ENCODE measurements at places on chromosomes 1 and 21.

- DNase-seq: no peak
- H3K4me3 ChIP-seq: no peak overlapping the region
- H3K27ac ChIP-seq: no peak overlapping the region
Measured at GRCh38 chr1:113763661-113764060, 4.4 kb upstream of the PHTF1 start.

DNA sequence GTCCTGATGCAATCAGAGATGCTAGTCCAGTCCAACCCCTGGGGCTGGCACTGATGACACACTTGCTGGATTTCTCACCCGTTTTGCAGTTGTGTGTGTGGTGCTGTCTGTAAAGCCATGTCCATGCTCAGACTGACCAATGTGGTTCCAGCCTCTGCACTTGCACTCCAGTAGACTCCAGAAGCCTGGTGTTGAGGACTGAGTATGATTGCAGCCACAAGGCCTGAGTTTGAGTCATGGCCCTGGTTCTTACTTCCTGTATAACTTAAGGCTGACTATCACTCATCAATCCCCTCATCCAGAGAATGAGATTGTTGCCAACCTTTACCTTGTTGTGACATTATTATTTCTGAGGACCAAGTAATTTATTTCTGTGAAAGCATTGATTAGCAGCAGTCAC lies 34.8 kb upstream of the IKBKE start:
- H3K4me1 ChIP-seq: no peaks in the 10 kb centered on the region
- H3K36me3 ChIP-seq: peaks cover 74% of the 10 kb centered on the region
- no peak overlapping the region for H3K27ac ChIP-seq
- H3K4me3 ChIP-seq: no peak overlapping the region
- no peaks in the 10 kb centered on the region for H3K27me3 ChIP-seq
- no peak for DNase-seq

GRCh38 chr1:89356658-89357400 lies 7.0 kb upstream of the GBP6 start:
- H3K4me1 ChIP-seq: peaks cover 4% of the 10 kb centered on the region
- peaks cover 4% of the 10 kb centered on the region for H3K27me3 ChIP-seq
- H3K27ac ChIP-seq: no peak overlapping the region

GRCh38 chr1:8427986-8428385 lies 110.1 kb downstream of the SLC45A1 start:
- H3K4me1 ChIP-seq: peaks cover 23% of the 10 kb centered on the region
- no peak for DNase-seq
- no peak overlapping the region for H3K4me3 ChIP-seq
- no peaks in the 10 kb centered on the region for H3K27me3 ChIP-seq
- H3K27ac ChIP-seq: no peak overlapping the region

DNA sequence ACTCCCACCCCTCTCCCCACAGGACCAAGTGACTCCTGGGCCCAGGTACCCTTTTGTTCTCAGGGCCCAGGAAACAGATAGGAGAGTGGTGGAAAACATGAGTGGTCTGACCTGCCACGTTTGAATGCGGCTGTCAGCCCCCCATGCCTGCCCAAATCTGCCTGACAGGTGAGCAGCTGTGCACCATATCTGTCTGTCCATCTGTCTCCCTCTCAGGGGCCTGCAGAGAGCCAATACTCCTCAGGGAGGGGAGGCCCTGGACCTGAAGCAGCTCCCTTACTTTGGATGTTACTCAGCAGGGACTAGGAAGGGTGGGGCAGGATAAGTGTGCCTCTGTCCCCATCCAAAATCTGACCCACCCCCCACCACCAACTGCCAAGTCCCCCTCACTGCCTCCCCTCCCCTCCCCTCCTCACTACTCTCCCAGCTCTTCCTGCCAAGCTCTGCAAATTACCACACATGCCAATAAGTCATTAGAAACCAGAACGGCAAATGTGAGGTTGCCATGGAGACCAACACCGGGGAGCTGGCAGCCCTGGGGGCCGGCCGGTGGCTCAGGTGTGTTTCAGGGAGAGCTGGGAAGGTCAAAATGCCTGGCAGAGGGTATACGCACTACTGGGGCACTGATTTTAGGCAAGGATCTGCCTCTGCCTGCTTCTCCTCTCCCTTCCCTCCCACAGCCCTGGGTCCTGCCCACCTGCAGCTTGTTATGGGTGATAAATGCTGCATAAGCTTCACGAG lies 11.5 kb downstream of the LRRN2 start:
- no peak for DNase-seq
- no peak overlapping the region for H3K27ac ChIP-seq
- H3K27me3 ChIP-seq: peaks cover 20% of the 10 kb centered on the region
- peaks cover 6% of the 10 kb centered on the region for H3K4me1 ChIP-seq
- no peak overlapping the region for H3K4me3 ChIP-seq

DNA sequence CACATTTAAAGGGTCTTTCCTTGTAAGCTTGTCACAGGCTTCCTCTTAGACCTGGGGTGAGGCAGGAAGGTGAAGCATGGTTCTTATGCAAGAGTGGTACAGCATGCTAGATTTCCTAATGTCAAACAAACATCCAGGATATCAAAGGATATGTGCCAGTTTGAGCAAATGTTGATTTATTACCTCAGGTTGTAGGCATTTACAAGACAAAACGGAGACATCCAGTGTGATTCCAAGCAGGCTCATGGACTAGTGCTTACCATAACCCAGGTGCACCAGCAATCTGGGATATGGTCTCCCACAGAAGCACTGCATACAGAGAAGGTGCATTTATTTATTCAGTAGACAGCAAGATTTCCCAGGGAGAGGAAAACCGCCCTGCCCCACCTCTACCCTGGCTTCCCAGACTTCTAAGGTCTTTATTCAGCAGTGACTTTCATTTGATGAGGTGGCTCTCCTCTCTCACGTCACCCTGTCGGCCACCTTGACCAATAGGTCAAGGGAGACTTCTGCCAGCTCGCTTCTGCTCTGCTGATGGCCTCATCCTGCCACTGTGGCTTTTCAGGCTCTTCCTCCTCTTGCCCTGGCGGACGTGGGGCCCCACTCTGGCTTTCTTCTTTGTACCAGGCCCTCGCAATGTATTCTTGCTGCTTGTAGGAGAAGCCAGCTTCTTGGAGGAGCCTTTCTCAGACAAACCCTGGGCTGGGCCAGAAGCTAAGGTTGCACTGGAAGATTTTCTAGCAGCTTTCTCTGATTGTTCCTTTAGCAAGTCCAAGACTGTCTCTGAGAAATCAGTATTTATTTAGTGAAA lies 25.6 kb downstream of the HHIPL2 start:
- DNase-seq: no peak
- no peak overlapping the region for H3K27ac ChIP-seq
- no peak overlapping the region for H3K4me3 ChIP-seq
- H3K4me1 ChIP-seq: peaks cover 6% of the 10 kb centered on the region

DNA sequence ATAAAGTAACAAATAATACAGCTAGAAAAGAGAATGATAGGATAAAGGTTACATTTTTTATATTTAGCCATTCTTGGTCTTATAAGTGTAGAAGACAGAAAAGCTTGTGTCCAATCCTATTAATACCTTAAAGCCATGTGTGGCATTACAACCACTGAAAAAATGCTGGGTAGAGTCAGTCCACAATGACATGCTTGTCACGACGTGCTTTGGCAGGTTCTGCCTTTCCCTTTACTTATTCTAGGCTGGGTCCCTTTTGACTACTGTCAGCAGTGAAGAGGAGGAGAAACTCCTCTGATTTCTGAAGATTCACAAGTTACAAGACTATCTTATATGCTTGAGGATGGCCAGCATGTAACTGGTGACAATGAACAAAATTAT lies 14.6 kb upstream of the AIM2 start:
- H3K4me3 ChIP-seq: no peak overlapping the region
- H3K36me3 ChIP-seq: no peaks in the 10 kb centered on the region
- no peak for DNase-seq

Measured in type B pancreatic cell (in vitro differentiated cells).